ENCODE measurements at places on chromosomes 16 and 17.

GRCh38 chr17:11618861-11619566, 20.7 kb downstream of the DNAH9 start:
- no peak for DNase-seq

DNA sequence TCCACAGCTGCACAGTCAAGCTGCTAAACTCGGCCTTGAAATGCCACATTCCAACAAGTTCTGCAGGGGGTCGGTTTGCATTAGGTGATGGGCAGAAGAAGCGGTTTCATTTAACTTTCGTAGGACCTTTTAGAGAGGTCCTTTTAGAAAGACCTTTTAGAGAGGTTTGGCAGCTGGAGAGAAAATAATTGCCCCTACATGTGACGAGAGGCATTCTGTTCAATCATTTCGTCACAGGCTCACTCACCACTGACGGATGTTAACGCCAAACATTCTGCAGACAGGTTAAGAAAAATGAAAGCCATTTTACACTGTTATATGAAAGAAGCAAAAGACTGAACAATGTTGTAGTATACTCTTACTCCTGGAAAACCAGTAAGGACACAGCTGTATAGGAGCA, 76.5 kb upstream of the ZNF423 start:
- no peak for DNase-seq

DNA sequence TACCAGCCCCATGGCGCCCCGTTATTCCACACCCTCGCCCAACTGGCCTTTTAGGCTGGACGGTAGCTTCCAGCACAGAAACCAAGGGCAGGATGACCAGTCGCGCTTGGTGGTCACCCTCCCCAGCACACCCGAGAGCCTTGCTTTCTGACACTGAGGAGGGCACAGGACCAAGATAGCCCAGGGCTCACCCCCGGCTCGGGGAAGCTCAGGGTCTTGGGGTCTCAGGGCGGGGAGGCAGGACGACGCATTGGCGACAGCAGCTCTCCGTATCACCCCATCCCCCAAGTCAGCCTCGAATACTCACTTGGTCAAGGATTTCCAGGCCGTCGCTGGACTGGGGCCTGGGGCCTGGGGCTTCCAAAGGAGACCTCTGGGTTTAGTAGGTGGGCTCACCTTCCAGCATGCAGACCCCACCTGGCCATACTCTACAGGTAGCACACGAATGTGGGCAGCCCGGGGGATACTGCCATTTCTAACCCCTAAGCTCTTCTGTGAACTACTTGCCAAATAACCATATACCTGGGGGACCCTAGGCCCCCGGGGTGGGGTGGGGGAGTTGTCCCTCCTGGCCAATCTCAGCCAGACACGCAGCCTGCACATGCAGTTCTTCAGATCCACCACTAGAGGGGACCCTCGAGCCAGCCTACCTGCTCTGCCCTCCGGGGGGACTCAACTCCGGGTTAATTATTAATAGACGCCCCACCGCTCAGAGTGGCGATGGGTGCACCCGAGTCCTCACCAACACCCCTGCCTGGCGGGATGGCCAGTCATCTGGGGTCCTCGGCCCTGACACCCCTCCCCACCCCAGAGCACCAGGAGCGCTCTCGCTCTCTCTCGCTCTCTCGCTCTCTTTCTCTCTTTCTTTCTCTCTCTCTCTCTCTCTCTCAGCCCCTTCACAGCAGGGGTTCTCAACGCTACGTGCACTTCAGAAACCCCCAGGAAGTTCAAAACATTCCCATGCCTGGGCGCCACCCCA, 30.0 kb downstream of the TBC1D16 start:
- peak; percentile 95 for DNase-seq

GRCh38 chr17:82050152-82050760, 1.4 kb downstream of the RFNG start:
- no peak for DNase-seq

GRCh38 chr16:1208239-1208830, 16.7 kb downstream of the TPSG1 start:
- no peak for DNase-seq

DNA sequence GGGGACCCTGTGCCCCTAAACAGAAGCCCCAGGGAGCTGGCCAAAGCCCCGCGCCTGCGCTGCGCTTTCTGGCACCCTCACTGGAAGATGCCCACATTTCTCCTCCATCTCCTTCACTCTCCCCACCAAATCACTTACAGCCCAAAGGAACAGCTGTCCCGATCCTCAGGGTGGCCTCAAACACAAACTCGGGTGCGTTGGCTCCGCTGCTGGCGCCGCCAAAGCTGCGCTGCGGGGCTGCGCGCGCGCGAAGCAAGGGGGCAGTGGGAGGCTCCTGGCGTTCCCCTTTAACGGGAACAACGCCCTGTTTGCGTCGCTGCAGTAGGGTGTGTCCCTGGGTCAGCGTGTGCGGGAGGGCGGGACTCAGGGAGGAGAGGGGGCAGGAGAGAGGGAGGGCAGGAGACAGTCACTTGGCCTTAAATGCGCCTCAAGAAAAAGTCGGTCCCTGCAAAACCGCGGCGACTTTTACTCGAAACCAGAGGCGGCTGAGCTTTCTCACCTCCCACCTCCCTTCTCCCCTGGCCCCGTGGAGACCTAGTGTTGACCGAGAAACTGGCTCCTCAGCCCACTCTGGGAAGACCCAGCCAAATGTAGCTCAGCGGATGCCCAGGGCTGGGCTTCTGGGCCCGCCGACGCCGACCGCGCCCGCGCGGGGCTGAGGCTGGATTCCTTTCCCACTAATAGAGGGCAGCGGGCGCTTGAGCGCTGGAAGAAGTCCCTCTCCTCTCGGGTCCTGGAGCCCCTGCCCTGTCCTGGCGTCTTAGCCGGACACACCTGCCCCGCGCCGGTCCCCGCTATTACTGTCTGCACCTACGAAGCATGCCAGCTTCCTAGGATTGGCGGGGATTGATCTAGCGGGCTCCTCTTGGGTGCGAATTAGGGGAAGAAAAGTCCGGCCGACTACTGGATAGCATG, 2.6 kb downstream of the PMP22 start:
- peak; percentile 32 for DNase-seq

- DNase-seq: no peak
These were observed 214.4 kb upstream of the CACNG5 start for GRCh38 chr17:66620528-66620927.

GRCh38 chr17:61806081-61806828, 57.1 kb downstream of the BRIP1 start:
- no peak for DNase-seq

- no peak for DNase-seq
These were observed 35.6 kb downstream of the YPEL2 start for GRCh38 chr17:59366773-59367656.

DNA sequence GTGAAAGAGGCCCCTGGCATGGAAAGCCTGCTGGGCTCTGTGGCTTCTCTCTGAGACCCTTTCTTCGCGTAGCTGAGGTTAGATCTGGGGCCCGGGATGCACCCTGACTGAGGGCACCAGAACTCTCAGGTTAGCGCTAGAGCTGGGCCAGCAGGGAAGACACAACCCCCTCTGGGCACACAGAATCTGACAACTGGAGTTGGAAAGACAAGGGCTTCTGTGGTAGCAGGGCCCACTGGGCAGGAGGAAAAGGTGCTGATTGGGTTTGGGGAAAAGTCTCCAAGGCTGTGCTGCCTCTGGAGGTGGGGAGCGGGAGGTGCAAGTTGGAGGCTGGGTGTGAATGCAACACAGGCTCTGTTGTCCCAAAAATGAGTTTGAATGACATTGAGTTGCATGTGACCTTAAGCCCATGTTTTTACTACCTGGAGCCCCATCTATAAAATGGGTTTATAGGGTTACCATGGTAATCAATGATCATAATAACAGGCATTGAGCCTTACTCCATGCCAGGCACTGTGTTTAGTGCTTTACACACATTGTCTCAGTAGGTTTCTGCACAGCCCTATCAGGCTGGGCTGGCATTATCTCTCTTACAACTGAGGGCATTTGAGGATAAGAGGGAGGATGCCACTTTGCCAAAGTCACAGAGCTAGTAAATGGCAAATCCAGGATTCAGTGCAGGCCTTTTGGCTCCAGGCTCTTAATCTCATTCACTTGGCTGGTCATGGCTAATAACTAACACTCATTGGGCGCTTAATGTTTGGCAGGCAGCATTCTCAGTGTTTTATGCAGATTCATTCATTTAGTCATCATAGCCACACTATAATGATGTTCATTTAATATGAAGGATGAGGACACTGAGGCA, 9.5 kb upstream of the IGFBP4 start:
- DNase-seq: no peak

- DNase-seq: no peak
These were observed 156.2 kb downstream of the CYB561 start for GRCh38 chr17:63289931-63290330.

DNA sequence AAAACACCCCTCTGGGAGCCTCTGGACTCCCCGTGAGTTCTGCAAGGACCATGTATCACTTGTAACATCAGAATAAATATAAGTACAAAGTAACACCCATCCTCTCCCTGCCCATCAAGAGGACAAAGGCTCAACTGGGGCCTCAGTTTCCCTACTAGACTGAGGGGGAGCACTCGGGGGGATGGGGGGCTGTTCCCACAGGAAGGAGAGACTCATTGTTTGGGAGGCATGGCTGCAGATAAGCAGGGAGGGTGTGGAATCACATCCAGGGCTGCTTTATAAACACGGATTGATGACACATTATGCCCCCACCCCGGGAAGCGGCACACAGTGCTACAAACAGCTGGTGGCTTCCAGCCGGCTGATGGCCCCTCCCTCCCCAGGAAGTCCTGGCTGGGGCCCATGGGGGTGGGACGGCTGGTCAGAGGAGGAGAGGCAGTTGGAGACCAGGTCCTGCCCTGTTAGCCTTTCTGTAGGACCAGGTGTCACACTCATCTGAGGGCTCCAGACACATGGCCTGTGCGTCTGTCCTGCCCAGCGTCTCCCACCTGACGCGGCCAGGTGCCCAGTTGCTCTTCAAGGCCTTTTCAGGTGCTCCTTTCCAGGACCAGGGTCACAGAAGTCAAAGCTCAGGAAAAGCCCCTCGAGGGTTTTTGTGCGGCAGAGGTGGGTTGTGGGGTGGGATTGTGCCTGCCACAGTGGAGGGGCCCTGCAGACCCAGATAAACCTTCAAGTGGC, 1.3 kb upstream of the MPG start:
- DNase-seq: peak; percentile 71

Measured in GM20000 (cell line).